Fibroblast of skin of left biceps (primary cell): ENCODE measurements at places on chromosomes 7 and 10.

GRCh38 chr10:73183667-73184281, 15.9 kb downstream of the FAM149B1 start:
- DNase-seq: no peak

DNA sequence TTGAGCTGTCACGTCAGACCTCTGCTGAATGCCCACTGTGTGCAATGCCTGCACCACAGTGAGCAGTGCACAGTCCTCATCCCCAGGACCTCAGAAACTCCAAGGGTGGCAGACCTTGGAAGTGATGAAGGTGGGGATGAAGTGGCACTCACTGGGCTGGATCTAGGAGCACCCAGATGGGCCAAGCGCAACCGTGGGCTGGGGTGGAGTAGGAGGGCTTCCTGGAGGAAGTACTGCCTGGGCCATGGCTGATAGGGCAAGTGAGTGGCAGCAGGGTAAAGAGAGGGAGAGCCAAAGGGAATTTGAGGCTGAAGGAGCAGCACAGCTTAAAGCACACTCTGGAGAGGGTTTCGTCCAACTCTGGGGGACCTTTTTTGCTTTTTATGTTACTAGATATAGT, 52.3 kb downstream of the RBM20 start:
- no peak for DNase-seq

GRCh38 chr7:104551226-104551625, 222.8 kb downstream of the LHFPL3 start:
- DNase-seq: no peak

DNA sequence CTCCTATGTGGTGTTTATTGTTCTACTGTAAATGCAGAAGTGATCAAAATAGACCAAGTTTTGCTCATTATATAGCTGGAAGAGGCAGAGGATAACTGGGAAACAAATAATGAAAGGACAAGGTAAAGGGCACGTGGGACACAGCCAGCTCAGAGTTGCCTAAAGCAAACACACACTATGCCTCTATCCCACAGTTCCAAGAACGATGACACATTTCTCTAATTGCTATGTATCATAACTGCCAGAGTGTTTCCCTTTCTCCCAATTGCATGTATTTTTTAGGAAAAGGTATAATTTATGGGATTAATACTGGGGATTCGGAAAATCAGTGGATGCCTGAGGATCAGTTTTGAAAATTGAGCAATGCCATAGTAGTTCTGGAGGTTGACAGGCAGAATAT, 49.0 kb downstream of the CCDC71L start:
- DNase-seq: no peak

GRCh38 chr7:17255926-17256325, 42.5 kb upstream of the AHR start:
- DNase-seq: no peak

- no peak for DNase-seq
These were observed 84.0 kb upstream of the PPP1R17 start for GRCh38 chr7:31603046-31603445.

GRCh38 chr7:98372993-98373392, 27.9 kb downstream of the BAIAP2L1 start:
- DNase-seq: peak; percentile 28

- no peak for DNase-seq
These were observed 44.3 kb upstream of the PRKAR1B start for GRCh38 chr7:771234-772004.

DNA sequence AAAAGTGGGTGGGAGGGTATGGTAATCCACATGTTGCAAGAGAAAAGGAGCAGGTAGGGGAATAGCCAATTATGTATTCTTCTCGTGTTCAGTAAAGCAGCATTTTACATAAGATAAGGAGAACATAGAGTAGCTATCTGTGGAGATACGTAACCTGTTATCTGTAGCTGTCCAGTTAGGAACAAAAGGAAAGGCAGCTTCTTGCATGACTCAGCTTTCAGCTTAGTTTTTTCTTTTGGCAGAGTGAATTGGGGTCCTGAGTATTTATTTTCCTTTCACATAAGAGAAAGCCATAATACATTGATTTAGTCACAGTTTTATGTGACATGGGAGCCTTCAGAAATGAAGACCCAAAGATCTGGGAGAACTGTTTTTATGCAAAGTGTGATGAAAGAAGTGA, 116.7 kb upstream of the IMMP2L start:
- DNase-seq: no peak

- DNase-seq: no peak
These were observed 290.8 kb downstream of the NXPH1 start for GRCh38 chr7:8724080-8724718.

DNA sequence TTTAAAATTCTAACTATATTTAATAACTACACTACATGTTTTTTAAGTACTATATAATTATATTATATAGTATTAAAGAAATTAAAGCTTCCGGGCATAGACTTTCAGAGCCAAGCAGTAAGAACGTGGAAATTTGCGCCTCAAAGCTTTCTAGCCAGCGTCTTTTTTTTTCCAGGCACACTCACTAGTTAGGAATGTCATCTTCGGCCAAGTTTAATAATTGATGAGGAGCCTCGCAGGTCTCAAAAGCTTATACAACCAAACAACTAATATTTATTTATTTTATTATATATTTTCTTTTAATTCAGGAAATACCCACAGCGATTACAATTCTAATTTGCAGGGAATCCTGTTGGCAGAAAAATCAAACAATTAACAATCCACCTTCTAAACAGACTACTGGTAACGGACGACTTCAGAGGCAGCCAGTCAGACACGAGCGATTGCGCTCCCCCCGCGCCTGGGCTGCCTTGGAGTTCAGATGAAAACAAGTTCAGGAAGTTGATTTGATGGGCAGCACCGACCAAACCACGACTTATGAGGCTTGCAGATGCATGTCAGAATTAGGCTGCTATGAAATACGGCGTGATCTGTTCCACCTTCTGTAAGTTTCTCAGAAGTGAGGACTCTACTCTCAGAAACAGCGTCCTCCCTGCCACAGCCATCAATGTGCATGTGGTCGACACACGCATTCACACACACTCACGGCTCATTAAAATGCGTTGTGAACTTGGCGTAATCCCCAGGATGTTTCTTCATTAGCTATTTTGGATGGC, 431.8 kb upstream of the MGMT start:
- DNase-seq: no peak

DNA sequence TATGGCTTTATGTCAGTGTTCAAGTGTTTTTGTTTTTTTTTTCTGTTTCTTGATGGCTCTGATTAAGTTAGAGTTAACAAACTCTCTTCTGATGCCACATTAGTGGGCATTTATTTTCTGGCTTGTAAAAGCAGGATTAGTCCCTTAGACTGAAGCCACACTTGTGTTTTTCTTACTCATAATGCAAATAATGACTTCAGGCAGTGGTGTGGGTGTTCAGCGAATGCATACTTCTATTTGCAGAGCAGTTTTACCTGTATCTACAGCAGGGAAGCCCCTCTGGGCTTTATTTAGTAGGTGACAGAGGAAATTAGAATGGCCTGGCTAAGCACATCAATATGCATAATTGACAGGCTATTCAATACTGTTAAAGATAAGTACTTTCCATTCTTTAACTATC, 79.9 kb downstream of the CNNM2 start:
- DNase-seq: no peak

DNA sequence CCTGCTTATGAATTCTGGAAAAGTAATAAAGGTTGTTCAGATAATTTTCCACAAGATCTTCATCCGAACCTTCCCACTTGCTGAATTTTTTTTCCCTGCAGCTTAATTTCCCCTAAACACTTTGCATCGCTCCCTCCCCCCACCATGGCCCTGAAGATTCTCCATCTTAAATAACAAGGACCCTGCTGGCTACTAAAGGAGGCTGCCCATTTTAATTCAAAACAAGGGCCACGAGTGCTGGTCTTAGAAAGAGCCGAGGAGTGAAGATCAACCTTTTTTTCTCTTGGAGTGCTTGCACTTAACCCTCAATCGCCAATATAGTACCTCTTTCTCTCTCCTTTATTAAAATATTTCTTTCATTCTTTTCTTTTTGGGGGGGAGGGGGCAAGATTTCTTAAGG, 9.2 kb upstream of the SP8 start:
- no peak for DNase-seq

DNA sequence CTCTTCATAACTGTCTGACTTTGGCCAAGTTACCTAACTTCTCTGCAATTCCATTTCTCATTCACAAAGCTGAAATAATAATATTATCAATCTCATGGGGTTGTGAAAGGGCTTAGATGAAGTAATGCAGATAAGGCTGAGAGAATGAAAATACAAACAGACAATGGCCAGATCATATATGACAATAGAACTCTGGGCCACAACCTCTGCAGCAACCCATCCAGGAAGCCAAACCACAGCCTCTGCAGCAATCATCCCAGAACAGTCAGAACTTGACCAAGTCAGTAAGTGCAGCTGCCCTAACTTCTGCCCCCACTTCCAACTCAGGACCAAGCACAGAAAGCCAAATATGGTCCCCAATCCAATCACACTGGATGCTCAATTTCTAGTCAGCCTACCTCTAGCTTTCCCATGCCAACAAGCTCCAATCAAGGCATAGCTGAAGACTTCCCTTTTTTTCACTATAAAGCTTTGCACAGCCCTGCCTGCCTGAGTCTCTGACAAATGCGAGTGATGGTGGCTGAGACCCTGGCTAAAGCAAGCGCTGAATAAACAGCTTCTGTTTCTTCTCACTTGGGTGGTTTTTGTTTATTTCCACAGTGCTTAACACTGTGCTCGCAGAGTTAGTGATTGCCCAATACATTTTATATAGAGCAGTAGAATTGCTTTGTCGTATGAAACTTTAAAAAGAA, 34.8 kb upstream of the TNPO3 start:
- DNase-seq: no peak

DNA sequence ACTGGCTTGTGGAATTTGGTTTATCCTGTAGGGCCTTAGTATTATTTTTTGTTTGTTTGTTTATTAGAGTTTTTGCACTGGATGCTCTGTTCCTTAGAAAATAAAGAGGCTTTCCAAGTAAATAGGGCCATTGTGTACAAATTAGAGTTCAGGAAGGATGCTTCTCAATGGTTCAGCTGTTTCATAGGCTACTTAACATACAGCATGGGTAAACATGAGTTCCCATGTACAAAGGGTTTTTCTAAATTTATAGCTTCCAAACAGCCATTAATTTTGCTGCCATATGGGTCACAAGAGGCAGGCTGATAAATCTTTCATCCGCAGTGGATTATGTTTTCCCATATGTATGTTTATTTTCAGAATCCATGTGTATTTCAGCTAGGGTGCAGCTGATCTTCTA, 121.6 kb upstream of the WDR11 start:
- no peak for DNase-seq

DNA sequence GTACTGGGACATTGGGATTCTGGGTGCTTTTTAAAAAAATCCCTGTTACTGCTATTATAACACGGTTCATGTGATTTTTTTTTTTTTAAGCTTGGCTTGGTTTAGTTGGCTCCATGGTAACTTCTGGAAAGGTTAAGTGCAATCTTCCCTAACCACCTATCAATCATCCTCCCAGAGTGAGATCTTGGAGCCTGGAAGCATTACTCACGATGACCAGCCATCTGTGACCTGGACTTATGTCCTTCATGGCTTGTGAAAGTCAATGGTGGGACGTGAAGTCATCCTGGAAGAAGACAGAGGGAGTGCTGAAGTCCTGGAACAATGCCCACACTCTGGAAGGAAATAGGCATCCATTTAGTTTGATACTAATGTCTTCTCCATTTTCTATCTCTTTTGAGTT, 135.5 kb upstream of the FRMD4A start:
- no peak for DNase-seq

DNA sequence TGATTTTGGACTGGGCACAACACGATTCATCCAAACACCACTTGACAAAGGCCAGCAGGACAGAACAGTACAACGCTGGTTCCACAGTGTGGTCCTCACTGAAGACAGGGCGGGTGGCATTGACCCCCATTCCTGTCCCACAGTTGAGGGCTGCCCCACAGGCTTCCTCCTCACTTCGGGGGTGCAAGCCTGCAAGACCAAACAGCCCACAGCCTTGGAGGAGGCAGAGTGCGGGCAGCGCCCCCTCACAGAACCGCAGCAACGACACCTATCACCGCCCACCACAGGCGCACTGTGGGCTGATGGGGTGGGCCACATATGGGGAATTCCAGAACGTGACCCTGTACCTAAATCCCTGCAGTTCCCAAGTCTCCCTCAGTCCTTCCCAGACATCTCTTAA, 70.6 kb downstream of the PTPRN2 start:
- DNase-seq: no peak

DNA sequence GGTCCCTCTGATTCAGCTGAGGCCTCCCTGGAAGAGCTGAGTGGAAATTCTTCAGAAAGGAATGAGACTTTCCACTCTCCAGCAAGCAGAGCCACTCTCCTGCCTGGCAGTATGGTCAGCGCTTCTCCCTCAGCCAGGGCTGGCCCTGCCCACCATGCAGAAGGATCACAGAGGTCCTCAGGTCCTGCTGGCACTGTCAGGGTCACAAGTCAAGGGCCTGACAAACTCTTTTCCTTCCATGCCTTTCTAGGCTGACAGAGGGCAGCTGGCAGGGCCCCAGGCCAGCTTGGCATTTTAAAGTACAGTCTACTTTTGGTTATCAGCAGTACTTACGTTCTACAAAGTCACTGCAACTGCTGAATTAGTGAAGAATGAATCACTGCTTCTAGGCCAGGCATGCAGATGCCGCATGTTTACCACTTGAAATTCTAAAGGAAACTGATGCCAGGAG, 119.3 kb upstream of the FRMD4A start:
- no peak for DNase-seq

- DNase-seq: no peak
These were observed 180.2 kb upstream of the FZD8 start for GRCh38 chr10:35822316-35822715.

DNA sequence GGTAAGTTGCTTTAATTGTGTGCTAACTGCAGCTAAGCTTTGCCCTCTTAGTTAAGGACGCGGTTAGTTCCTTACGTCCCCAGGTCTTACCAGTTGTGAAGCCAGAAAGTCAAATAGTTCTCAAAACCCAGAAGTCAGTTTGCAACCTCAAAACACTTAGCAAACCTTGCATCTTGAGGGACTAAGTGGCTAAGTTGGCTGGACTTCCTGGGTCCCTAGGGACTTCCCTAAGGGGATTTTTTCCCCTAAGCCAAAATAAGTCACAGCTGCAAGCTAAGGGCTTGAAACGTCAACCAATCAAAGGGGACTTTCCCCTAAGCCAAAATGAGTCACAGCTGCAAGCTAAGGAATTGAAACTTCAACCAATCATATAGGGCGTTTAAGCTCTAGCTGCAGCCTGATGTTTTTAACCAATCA, 36.2 kb upstream of the HECW1 start:
- DNase-seq: no peak

DNA sequence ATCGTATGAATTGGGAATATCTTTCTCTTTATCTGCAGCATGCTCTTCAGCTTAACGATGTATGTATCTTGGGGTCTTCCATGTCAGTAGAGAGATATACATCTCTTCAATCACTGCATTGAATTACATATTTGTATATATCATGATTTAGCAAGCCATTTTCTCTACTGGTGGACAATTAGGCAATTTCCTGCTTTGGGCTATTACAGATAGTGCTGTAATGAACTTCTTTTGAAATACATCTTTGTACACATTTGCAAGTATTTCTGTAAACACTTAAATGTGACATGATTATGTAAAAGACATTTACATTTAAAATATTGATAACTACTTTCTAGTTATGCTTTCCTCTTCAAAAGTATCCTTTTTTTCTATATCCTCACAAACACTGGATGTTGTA, 199.0 kb downstream of the PPP1R9A start:
- no peak for DNase-seq

- no peak for DNase-seq
These were observed 5.0 kb downstream of the NOLC1 start for GRCh38 chr10:102157224-102157623.
